ENCODE measurements at places on chromosomes 4 and X.

GRCh38 chr4:68810919-68811318, 4.9 kb upstream of the UGT2B10 start:
- no peak for DNase-seq

- no peak for DNase-seq
Measured at GRCh38 chrX:67777148-67777547, 233.3 kb downstream of the AR start.

- no peak for DNase-seq
Measured at GRCh38 chr4:101693842-101694398, 96.6 kb upstream of the BANK1 start.

- no peak for DNase-seq
Measured at GRCh38 chr4:47313384-47313783, 150.1 kb downstream of the COMMD8 start.

Data from retina (tissue), 1 donor.